H1 (cell line): ENCODE measurements at places on chromosomes 5 and 9. TPM values are rescaled to one million over a fixed set of nuclear protein-coding genes. Genes with fewer than 3 reads are reported as not detected.

Gene RXFP3
- 0.15 TPM in 1 of 2 replicates, not detected in the other for total RNA-seq

Gene STKLD1
- total RNA-seq: not detected in 2 replicates

GRCh38 chr5:134604908-134605307, 27.7 kb downstream of the SAR1B start:
- no peak for DNase-seq

DNA sequence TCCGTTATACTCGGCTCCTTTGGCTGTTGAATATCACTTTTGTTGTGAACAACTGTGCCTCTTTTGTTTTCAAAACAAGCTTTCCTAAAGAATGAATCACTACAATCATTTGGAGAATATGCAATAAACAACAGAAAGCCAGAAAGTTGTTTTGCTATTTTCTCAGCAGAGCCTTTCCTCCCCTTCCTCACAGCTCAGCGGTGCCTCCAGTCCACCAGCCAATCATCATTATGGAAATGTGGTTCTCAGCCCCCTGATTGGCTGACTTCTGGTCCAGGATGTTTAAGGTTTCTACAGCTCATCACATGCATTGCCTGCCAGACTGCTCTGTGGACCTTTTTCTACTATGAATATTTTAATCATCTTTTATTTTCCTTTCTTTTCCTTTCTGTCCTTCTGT, 9.1 kb upstream of the ZNF608 start:
- DNase-seq: no peak

DNA sequence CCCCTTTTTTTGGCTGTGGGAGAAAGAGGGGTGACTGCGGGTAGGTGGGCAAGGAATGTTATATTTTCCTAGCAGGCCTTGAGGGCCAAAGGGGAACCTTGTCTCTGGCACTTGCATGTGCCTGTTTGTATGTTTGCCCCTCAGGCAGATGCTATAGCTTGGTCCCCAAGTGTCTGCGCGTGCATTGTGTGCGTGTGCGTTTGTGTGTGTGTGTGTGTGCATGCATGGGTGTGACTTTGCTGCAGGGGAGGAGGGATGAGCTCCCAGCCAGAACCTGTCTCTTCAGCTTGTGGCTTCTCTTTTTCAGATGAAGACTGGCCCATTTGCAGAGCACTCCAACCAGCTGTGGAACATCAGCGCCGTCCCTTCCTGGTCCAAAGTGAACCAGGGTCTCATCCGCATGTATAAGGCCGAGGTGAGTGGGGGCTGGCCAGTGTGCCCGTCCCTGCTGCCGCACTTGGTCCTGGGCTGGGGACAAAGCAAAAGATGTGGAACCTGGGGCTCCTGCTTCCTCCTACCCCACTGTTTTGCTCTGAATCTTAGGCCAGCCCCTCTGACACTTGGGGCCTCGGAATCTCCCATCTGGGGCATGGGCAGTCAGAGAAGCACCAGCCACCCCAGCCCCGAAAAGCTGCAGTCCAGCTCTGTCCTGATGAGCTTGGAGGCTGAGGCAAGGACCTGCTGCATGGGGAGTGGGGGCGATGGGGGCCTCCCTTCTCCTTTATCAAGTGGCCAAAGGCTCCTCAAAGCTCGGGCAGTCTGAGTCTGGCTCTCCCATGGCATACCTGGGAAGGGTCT, 31.1 kb downstream of the PTPA start:
- DNase-seq: no peak
